ENCODE measurements at places on chromosomes 13 and 19. TPM values are rescaled to one million over a fixed set of nuclear protein-coding genes. Genes with fewer than 3 reads are reported as not detected.

GRCh38 chr13:34038541-34039068 lies 220.7 kb downstream of the RFC3 start:
- no peak for DNase-seq

GRCh38 chr19:7602935-7603497 lies 7.4 kb downstream of the CAMSAP3 start:
- no peak for DNase-seq

DNA sequence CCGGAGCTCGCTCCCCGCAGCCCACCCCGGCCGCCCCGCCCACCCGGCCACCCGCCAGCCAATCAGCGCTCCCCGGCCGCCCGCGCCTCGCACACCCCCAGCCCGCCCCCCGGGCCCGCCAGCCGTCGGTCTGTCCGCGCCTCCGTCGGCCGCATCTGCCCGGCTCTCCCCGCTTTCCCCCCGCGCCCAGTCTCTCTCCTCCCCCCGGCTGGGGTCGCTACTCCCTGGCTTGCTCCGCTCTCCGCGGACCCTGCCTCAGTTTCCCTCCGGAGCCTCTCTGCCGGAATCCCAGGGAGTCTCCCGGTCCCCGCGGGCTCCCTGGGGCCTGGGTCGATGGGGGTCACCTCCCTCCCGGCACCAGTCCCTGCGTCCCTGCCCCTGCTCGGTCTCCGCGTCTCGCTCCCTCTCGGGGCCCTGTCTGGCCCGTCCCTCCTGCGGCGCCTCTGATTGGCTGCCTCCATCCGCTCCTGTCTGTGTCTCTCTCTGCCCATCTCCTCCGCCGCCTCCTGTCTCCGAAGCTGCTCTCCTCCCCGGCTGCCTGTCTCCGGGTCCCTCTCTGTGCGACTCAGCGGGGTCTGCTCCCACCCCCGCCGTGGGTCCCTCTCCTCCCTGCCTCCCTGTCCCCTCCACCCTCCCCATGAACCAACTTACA lies 484 bp downstream of the IL11 start:
- DNase-seq: peak; percentile 88

GRCh38 chr13:23652909-23653726 lies 82.9 kb downstream of the TNFRSF19 start:
- no peak for DNase-seq

GRCh38 chr13:35475960-35476943 lies at the start of gene MAB21L1:
TSS of gene MAB21L1 (minus strand) at chr13:35476689. CDS start at chr13:35476138, 551 bp downstream.
- DNase-seq: peak; percentile 72

DNA sequence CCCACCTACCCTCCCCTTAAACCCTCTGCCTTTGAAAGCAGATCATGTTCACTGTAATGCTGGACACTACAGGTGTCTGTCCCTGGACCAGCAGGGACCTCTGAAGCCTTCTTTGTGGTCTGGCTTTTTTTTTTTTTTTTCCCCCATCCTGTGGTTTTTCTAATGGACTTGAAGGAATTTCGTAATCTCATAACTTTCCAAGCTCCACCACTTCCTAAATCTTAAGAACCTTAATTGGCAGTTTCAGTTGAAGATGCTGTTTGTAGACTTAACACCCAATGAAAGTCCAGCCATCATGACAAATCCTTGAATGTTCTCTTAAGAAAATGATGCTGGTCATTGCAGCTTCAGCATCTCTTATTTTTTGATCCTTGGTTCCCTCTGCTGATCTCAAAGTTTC lies 45.0 kb upstream of the LRCH1 start:
- DNase-seq: no peak

- no peak for DNase-seq
Measured at GRCh38 chr13:112661291-112661690, 28.5 kb upstream of the ATP11A start.

DNA sequence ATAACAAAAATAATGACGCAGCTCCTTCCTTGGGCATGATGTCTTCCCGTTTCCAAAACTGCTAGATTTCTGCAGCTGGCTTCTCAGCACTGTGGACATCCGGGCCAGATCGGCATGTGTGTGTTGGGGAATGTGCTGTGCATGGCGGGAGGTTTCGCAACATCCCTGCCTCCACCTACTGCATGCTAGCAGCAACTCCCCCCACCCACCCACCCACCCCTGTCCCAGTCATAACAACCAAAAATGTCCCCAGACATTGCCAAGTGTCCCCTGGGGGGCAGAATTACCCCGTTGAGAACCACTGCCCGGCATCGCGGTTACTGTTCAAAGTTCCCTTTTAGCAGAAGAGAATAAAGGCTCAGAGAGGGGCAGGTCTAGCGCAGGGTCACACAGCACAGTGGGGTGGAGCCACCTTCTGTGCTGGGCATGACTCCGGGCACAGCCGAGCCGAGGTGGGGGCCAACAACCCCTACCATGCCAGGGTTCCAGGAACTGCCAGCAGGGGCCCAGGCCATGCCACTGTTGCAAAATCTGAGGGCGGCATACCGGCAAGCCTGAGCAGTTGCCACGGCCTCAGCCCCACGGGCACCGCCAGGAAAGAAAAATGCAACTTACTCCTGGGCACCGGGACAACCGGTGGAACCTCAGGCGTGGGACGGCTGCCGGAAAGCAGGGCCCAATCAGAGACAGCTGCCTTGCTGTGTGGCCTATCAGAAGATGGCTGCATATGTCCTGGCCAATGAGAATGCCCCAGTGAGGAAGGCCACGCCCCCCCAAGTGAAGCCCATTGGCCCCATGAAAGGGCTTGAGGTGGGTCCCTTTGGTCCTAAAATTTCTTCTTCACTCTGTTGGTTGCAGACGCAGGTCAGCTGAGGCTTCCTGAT lies 22.5 kb upstream of the NFIC start:
- DNase-seq: no peak

DNA sequence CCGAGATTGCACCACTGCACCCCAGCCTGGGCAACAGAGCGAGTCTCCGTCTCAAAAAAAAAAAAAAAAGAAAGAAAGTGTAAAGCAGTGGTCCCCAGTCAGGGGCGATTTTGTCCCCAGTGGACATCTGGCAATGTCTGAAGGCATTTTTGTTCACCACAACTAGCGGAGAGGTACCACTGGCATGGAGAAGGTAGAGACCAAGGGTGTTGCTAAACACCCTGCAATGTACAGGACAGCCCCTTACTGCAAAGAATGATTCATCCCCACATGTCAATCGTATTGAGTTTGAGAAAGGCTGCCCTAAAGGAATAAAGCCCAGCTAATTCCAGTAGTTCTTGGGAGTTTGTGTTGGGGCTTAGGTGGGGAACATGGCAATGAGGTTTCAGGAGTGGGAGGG lies 38.7 kb downstream of the CYP4F2 start:
- DNase-seq: no peak

- no peak for DNase-seq
Measured at GRCh38 chr19:35852029-35852780, at the start of gene NPHS1. TSS of gene NPHS1 (minus strand) at chr19:35852504. CDS start at chr19:35851837, 667 bp downstream.

DNA sequence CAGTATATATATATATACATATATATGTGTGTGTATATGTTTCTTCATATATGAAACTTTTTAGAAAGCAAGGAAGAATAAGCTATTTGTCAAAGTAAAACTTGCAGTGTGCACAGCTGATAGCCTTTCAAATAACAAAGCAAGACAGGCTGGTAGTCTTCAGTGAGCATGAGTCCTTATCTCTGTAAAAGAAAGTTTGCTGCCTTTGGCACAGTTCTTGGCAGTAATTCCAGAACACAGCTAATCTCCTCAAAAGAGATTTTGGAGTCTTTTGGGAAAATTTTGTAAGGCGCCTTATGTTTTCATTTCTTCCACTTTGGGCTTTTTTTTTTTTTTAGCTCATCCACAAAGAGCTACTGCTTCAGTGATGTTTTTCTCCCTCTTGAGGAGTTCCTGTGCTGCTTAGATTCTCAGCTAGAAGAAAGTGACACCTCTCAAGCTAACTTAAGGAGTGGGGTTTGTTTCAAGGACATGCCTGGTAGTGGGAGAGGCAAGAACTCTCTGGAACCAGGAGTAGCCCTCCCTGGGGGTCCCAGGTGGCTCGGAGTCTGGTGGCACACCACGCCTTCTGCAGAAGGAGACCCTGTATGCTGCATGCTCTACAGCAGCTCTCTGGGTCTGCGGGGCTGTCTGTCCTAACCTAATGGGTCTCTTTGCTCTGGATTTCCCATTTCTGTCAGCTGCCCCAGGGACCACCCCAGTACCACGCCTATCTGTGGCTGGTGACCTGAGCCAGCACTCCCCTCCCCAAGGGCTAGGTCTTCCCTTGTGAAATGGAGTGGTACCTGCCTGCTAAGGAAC lies 58.8 kb downstream of the TNFRSF19 start:
- no peak for DNase-seq

DNA sequence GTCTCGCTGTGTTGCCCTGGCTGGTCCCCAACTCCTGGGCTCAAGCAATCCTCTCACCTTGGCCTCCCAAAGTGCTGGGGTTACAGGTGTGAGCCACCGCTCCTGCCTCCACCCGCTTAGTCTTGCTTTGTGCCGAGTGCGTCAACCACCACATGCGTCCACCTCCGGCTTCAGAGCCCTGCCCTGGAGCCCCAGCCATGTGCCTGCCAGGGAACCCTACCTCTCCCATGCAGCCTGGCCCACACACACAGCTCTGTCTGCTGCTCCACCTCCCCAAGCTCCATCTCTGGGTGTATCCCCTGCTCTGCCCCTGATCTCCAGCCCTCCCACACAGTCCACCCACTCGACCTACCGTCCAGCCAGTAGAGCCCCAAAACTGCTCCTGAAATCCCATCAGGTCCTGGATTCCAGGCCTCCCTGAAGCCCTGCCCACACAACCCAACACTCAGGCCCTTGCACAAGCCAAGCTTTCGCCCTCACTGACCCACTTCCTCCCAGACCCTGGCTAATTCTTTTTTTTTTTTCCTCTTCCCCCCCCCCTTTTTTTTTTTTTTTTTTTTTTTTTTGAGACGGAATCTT lies 9.6 kb downstream of the CYP2F1 start:
- no peak for DNase-seq

DNA sequence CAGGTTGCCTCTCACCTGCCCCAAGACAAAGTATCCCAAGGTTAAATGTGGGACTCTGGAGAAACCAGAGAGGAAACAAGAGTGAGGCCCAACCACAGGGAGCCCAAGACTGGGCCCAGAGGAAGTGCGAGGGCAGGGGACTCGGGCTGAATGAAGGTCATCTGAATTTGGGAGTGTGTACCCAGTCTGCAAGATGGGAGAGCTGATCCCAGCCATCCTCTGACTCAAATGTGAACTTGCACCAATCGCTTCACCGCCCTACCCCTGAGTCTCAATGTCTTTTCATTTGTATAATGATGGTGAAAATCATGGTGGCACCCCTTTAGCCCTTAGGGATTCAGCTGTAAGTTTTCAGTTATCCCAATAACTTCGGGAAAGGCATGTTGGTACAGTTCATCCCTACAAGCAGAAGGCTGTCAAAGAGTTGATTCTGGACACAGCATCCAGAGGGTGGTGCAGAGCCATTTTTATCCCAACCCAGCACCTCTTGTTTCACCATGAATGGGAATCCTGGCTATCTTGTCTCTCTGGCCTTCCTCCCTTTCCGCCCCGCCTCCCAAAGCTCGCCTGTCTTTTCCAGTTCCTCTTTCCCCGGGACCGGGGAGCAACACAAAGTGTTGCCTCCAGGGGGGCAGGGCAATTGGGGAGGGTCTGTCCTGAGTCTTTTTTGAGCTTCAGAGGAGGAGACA lies 123.4 kb downstream of the NUFIP1 start:
- no peak for DNase-seq

- peak; percentile 30 for DNase-seq
Measured at GRCh38 chr13:99339736-99340397, 32.7 kb upstream of the GPR183 start.

GRCh38 chr13:106595625-106596024 lies 27.7 kb upstream of the ARGLU1 start:
- DNase-seq: peak; percentile 23

- no peak for DNase-seq
Measured at GRCh38 chr13:89150362-89150761, 1479.2 kb downstream of the SLITRK5 start.

GRCh38 chr13:74132776-74133656 lies 1.2 kb downstream of the KLF12 start:
- peak; percentile 52 for DNase-seq

PALM3 gene
- total RNA-seq: 6.7 TPM

MRPL54 gene
- total RNA-seq: 33.0 TPM

All from glutamatergic neuron (in vitro differentiated cells).